ENCODE measurements at places on chromosomes 1 and 21.
A peak's percentile ranks its signal among the peaks of the same experiment; 100 is the strongest.

DNA sequence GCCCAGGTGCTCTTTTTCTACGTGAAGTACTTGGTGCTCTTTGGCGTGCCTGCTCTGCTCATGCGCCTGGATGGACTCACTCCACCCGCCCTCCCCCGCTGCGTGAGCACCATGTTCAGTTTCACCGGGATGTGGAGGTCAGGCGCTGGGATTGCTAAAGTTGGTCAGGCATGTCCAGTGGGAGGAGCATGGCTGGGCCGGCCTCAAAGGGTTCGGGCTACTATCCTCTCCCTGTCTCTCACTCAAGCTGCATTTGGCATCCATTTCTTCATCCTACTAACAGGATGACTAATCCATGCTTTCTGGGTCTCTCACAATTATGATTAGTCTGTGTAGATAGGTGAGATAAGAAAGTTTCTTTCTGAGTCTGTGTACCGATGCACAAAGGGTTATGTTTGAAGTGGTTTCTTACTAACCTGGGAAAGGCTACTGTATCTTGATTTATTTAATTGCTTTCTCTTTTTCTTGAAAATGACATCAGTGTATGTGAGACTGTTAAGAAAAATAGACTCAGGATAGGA is 135.9 kb downstream of the HHAT start:
- H3K36me3 ChIP-seq, result no peaks in the 10 kb centered on the region
- no peak overlapping the region for H3K27ac ChIP-seq
- no peaks in the 10 kb centered on the region for H3K4me1 ChIP-seq
- no peaks in the 10 kb centered on the region for H3K27me3 ChIP-seq
- no peak overlapping the region for H3K4me3 ChIP-seq

- H3K27ac ChIP-seq, result peak overlapping the region; percentile 37
- H3K4me1 ChIP-seq, result peaks cover 18% of the 10 kb centered on the region
- DNase-seq, result no peak
- H3K36me3 ChIP-seq, result no peaks in the 10 kb centered on the region
Observed at GRCh38 chr1:232524056-232524455, 105.9 kb downstream of the SIPA1L2 start.

DNA sequence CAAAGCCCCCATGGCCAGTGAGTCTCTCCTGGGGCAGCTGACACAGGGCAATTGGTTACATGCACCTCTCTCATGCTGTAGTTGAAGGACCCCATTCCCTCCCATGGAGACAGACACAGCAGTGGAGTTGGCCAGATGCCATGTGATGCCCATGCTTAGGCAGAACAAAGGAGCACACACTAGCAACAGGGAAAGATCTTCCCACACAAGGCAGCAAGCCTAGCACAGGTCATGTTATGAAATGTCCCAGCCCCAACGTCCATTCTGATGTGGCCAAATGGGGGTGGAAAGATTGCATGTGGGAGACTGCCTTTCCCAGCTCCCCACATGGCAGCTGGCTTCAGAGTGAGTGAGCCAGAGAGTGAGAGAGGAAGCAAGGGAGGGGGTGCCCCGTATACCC is 34.5 kb downstream of the AADACL4 start:
- no peaks in the 10 kb centered on the region for H3K36me3 ChIP-seq
- no peak for DNase-seq
- no peaks in the 10 kb centered on the region for H3K4me1 ChIP-seq
- no peak overlapping the region for H3K4me3 ChIP-seq
- H3K27me3 ChIP-seq, result no peaks in the 10 kb centered on the region

DNA sequence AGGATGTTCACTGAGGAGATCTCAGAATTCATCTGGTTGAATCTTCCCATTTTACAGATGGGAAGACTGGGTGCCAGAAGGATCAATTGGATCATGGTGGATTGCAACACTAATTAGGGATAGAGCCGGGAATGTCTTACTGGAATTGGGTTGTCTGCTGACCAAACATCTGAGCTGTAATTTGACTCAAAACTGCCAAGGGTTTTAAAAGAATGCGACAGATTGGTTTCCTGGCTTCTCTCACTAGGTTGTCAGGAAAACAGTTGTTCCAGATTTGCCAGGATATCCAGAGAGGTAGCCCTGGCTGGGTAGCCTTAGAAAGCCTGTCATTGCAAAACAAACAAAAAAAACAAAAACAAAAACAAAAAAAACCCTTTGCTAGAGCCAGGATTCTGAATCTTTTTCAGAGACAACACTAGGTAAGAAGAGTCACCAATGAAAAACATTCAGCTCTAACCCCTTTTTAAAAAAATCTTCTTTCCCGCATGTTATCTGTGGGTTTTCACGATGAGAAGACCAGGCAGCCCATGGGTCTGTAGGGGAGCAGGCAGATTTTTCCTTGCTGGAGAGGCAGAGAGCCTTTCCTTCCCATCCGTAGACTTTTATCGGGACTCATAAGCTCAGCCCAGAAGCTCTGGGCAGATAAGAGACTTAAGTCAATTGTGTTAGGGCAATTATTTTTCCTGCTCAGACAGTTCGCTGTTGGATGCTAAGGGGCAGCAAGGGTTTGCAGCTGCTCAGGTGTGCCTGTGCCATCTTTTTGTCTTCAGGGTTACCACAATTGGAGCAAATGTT is 418.9 kb downstream of the PRDM2 start:
- no peak for DNase-seq
- no peak overlapping the region for H3K27ac ChIP-seq
- H3K4me1 ChIP-seq, result no peaks in the 10 kb centered on the region
- H3K4me3 ChIP-seq, result no peak overlapping the region
- no peaks in the 10 kb centered on the region for H3K36me3 ChIP-seq

DNA sequence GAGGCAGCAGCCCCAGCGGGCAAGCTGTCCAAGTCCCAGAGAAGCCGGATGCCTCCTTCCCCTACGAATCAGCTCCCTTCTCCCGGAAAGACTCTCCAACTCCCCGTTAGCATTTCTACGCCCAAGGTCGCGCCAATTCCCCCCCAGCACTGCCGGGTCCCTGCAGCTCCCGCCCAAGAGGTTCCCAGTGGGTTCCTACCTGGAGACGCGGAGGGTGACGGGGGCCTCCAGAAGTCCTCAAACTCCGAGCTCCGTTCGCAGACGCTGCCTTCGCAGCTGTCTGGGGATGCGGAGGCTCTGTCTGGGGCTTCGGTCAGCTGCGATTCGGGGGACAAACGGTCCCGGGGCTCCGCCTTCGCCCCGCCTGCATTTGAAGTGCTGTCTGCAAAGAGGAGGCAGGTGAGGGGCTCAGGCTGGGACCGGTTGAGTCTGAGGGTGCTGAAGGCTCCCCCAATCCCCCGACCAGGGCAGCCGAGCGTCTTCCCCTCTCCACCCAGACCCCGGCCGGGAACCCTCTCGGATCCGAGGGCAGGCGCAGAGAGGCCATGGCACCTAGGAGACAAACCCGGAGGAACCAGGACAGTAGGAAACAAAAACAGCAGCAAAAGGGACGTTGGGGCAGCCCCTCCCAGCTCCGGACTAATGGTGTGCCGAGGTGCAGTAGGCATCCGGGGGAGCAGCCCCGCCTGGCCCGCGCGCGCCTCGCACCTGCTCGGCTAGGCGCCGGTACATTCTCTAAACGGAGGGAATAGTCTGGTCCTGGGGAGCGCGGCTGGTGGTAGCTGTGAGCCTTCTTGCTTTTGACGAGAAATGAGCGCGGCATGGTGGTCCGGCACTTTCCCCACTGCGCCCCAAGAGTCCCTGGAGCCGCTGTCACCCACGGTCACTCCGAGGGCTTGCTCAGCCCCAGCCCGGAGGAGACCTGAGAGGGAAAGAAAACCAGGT is 3.8 kb downstream of the GFI1 start:
- no peaks in the 10 kb centered on the region for H3K36me3 ChIP-seq
- DNase-seq, result no peak
- H3K4me1 ChIP-seq, result peaks cover 70% of the 10 kb centered on the region
- no peak overlapping the region for H3K27ac ChIP-seq
- H3K4me3 ChIP-seq, result peak overlapping the region; percentile 50

- H3K4me1 ChIP-seq, result no peaks in the 10 kb centered on the region
- no peaks in the 10 kb centered on the region for H3K36me3 ChIP-seq
- peak overlapping the region; percentile 73 for H3K4me3 ChIP-seq
- no peak for DNase-seq
Observed at GRCh38 chr1:65525266-65526048, 105.0 kb downstream of the LEPR start.

DNA sequence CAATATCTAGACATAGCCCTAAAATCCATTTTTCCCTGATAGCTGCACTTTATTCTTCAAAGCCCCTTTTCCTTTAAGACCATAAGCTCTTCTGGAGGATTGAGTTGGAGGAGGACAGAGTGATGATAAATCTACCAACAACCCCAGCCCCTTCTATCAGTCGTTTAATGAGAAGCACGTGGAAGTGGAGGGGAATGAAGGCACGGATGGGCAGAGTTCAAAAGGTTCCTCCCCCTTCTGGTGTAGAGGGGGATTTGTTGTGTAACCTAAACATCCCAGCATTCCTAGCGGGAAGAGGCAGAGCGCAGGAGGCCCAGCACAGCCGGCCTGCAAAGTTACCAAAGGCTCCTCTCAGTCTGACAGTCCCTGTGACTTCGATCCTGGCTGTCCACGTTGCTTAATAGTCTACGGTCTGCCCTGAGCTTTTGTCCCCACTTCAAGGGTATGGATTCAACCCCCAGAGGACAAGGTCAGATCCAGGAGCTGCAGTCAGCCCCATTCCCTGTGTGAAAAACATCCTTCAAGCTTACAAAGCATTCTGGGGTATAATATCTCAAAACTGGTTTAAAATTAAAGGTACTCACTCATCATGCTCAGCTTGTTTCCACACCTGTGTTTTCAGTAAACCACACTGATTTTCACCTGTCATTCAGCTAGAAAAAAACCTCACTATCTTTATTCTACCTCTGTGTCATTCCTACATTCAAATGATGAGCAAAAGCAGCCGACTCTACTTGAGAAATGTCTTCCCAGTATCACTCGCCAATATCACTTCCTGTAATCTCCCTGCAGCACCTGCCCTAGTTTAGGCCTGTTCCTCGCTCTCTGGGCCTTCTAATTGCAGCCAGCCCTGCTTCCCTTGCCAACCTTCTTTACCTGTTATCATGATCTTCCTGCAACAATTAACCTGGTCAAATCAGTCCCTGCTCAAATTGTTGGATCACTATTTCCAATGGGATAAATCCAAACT is 117.9 kb downstream of the PLPP3 start:
- no peak overlapping the region for H3K27ac ChIP-seq
- no peaks in the 10 kb centered on the region for H3K36me3 ChIP-seq
- no peak for DNase-seq
- no peaks in the 10 kb centered on the region for H3K27me3 ChIP-seq

- DNase-seq, result no peak
- no peaks in the 10 kb centered on the region for H3K4me1 ChIP-seq
- H3K27ac ChIP-seq, result no peak overlapping the region
- no peak overlapping the region for H3K4me3 ChIP-seq
- no peaks in the 10 kb centered on the region for H3K36me3 ChIP-seq
Observed at GRCh38 chr1:116329524-116330341, 43.3 kb upstream of the ATP1A1 start.

DNA sequence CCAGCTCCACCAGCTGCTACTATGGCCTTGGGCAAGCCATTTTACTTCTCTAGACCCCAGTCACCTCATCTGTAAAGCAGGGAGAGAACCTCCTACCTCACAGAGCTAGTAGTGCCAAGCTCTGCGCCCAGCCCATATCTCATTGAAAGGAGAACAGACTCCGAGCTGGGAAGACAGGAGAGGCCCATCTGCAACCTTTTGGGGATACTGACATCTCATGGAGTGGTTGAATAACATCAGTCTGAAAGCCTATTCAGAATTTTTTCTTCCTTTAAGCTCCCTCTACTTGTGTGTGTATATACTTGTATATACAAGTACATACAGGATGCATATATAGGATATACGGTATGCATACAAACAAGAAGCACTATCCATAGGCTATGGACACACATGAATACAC is 279.5 kb upstream of the POU3F1 start:
- H3K27ac ChIP-seq, result no peak overlapping the region
- H3K4me3 ChIP-seq, result no peak overlapping the region
- H3K4me1 ChIP-seq, result no peaks in the 10 kb centered on the region
- no peak for DNase-seq
- no peaks in the 10 kb centered on the region for H3K36me3 ChIP-seq

DNA sequence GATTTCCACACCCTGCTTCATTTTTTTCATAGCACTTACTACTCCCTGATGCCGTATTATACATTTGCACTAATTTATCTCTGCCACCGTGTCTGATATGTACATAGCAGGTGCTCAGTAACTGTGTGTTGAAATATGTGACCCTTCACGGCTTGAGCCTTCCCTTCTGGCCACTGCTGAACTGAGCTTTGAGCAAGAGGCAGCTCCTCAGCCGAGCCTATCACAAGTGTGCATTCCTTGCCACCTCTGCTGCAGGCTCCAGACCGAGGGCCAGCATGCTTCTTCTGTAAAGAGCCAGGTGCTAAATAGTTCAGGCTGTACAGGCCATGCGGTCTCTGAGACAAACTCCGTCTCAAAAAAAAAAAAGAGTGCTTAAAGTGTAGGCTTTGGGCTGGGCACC is 22.6 kb downstream of the PLEKHM2 start:
- H3K27ac ChIP-seq, result no peak overlapping the region
- no peaks in the 10 kb centered on the region for H3K27me3 ChIP-seq
- no peak for DNase-seq
- no peaks in the 10 kb centered on the region for H3K36me3 ChIP-seq
- H3K4me1 ChIP-seq, result peaks cover 17% of the 10 kb centered on the region

GRCh38 chr1:87715052-87715451 is 386.4 kb downstream of the LMO4 start:
- DNase-seq, result no peak
- H3K27me3 ChIP-seq, result no peaks in the 10 kb centered on the region
- no peaks in the 10 kb centered on the region for H3K4me1 ChIP-seq
- no peak overlapping the region for H3K4me3 ChIP-seq
- H3K27ac ChIP-seq, result no peak overlapping the region
- H3K36me3 ChIP-seq, result no peaks in the 10 kb centered on the region

GRCh38 chr1:222247811-222248310 is 300.0 kb downstream of the HHIPL2 start:
- no peaks in the 10 kb centered on the region for H3K36me3 ChIP-seq
- H3K4me3 ChIP-seq, result no peak overlapping the region
- no peak for DNase-seq
- H3K27me3 ChIP-seq, result no peaks in the 10 kb centered on the region
- no peaks in the 10 kb centered on the region for H3K4me1 ChIP-seq
- no peak overlapping the region for H3K27ac ChIP-seq

GRCh38 chr1:114090738-114091505 is 62.7 kb downstream of the SYT6 start:
- H3K4me3 ChIP-seq, result no peak overlapping the region
- H3K27me3 ChIP-seq, result no peaks in the 10 kb centered on the region
- H3K27ac ChIP-seq, result no peak overlapping the region
